Bronchial epithelial cell (primary cell): ENCODE measurements at places on chromosomes 7 and 10. TPM values are rescaled to one million over a fixed set of nuclear protein-coding genes. Genes with fewer than 3 reads are reported as not detected.

JAKMIP3 gene
- total RNA-seq: under 0.01 TPM in 1 of 2 replicates, not detected in the other

DNA sequence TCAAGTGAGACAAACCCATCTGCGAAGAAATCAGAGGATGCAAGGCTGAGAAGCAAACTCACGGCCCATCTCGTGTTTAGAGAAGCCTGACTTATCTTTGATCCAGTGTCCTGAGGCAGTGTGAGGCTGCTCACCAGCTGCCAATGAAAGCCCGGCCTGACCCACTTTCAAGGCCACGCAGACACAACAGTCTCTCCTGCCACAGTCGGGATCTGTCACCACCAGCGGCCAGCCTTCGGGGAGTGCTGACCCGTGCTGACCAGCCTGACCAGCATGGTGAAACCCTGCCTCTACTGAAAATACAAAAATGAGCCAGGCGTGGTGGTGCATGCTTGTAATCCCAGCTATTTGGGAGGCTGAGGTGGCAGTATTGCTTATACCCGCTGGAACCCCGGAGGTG is 7.4 kb upstream of the DNAJB6 start:
- DNase-seq: no peak

DNA sequence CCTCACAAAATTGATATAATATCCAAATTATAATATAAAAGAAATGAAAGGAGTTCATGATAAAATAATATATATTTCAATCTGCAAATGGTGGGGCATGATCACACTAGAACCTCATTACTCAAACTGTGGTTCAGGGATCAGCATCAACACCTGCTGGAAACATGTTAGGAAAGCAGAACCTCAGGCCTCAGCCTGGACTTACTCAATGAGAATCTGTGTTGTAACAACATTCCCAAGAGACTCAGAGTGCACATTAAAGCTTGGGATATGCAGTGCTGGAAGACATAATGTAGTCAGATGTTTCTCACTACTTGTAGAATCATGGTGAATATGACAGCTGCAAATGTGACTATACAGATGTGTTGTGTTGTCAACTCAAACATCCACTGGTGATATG is 81.7 kb upstream of the ITPRID1 start:
- DNase-seq: peak; percentile 58

DNA sequence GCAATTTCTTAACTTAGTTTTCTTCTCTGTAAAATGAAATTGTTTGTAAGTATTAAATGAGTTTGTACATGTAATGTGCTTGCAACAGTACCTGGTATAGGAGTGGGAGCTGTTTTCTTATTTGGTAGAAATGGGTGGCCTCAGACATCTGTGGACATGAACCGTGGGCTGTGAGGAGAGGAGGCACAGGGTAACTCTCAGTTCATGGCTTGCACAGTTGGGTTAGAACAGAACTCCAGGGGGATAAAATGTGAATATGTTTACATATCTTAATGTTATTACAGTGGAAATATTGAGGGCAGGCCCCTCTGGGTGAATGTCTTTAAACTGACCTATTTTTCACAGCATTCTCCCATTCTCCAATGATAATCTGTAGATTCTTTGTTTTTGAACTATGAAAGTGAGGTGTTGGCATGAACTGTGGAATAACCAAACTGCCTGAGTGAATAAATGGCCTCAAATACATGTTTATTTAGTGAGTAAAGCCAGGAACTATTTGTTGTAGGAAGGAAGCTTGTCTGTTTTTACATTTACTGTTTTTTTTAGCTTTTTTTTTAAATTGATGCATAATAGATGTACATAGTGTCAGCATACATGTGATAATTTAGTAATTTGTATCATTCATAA is 2.6 kb downstream of the ABCA13 start:
- DNase-seq: peak; percentile 63

- DNase-seq: no peak
These were observed 17.1 kb downstream of the IMPDH1 start for GRCh38 chr7:128392446-128393327.

DNA sequence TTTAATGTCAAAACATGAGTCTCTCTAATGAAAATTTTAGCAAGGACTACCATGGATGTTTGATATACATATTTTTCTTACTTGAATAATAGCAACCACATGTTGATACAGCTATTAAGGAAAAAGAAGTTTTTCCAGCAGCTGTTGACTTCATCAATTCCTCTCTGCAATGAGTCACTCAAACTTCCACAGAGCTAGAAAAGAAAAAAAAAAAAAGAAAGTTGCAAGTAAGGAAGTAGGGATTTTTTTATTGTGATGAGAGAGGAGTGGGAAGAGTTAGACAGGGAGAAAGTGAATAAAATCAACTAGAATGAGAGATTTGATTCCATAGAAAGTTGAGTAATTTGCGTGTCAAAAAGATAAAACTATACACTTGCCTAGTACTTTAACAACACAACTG is 46.2 kb downstream of the CAV1 start:
- DNase-seq: peak; percentile 86

SFXN2 gene
- 0.64 and 3.4 TPM in 2 replicates for total RNA-seq

FAM131B gene
- total RNA-seq: 0.26 and 0.53 TPM in 2 replicates

DNA sequence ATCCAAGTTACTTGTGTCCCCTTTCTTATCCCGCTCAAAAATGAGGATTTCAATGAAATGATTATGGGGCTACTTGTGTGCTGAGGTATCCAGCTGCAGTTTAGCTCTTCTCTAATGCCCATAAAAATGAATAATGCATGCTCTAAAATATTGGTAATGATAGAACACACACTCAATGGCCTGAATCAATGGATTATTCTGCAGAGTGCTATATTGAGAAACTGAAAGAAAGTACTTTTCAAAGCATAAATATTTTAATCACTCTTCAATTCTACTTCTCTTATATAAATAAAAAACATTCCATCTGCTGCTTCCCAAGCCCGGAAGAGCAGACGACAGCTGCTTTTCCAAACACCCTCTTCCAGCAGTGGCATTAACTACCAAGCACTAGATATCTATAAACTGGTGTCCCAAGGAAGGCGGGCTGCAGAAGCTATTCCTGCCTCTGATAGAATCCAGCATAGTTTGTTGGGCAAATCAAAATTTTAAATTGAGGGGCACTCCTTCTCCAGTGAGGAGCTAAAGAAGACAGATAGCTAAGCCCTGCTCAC is 284.9 kb upstream of the AOAH start:
- DNase-seq: no peak

- no peak for DNase-seq
These were observed 673.6 kb downstream of the IPMK start for GRCh38 chr10:57593983-57594573.

- DNase-seq: peak; percentile 21
These were observed 95.2 kb downstream of the CLEC2L start for GRCh38 chr7:139618482-139619366.

GRCh38 chr7:106111655-106112117 is 426 bp downstream of the SYPL1 start:
- peak; percentile 28 for DNase-seq

SLC39A12 gene
- total RNA-seq: not detected in 2 replicates

PPP3CB gene
- total RNA-seq: 20.6 and 24.7 TPM in 2 replicates

- DNase-seq: no peak
These were observed 179.5 kb downstream of the STK31 start for GRCh38 chr7:23889566-23889965.

DNA sequence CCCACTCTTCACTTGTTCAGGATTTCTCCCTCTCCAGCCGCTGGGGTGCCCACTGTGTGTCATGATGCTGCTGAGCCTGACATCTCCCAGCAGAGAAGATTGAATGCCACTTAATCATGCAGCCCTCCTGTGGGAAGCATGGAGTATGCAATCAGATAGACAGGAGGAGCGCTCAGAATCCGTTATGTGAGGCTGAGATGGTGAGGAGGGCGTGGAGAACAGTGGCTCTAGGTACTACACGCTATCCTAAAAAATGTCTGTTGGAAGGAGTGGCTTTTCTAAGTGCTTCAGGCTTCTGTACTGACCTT is 334.3 kb downstream of the LRMDA start:
- no peak for DNase-seq

- peak; percentile 64 for DNase-seq
These were observed 169.2 kb downstream of the SEMA3A start for GRCh38 chr7:84025332-84025927.

TBX20 gene
- under 0.01 TPM in 1 of 2 replicates, not detected in the other for total RNA-seq

DNA sequence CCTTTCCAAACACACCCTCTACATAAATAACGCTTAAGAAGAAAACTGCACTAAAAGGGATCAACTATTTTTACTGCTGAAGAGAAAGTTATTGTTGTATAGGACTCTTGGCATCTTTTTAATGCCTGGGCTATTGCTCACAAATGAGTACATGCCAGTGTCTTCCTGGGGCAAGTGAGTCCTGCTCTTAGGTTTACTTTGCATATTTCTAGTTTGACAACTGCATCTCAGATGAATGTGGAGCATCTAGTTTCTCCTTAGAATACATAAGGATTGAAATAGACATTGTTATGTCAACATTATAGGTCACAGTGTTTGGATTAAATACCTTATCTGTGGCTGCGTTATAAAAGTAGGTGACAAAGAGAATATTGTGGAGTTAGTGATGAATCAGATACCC is 44.5 kb downstream of the PSMC2 start:
- peak; percentile 8 for DNase-seq

GRCh38 chr7:158766570-158767281 is 62.1 kb upstream of the NCAPG2 start:
- no peak for DNase-seq

DNA sequence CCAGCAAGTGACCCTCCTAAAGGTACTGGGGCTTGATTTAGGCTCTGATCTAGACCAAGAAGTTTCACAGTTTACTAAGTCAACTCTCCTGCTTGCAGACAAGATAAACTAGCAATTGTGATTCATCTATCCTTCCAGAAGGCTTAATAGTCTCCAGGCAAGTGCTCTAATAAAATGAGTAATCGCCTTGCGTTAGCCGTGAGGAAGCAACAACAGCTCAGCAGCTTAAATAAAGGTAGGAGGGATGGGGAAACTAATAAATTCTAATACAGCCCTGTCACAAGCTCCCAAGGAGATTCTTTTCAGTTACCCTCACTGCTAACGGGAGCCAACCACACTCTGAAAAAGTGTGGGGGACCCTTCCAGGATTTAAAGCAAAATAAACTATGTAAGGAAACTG is 48.4 kb downstream of the FRMD4A start:
- peak; percentile 60 for DNase-seq
